Adrenal gland (tissue), 19 donors: ENCODE measurements at places on chromosomes 1 and 21. TPM values are rescaled to one million over a fixed set of nuclear protein-coding genes. Genes with fewer than 3 reads are reported as not detected.
A peak's percentile ranks its signal among the peaks of the same experiment; 100 is the strongest.

Gene OR13G1
- not detected for total RNA-seq

Gene LIPI
- total RNA-seq = not detected

- H3K27ac ChIP-seq = peak overlapping the region; percentile 31
- H3K4me3 ChIP-seq = no peak overlapping the region
- no peaks in the 10 kb centered on the region for H3K36me3 ChIP-seq
- H3K4me1 ChIP-seq = no peaks in the 10 kb centered on the region
- no peak for DNase-seq
Observed at GRCh38 chr1:185693654-185694053, 40.5 kb upstream of the HMCN1 start.

Gene AVPR1B
- not detected for total RNA-seq

Gene HPCA
- total RNA-seq = 0.70 TPM

Gene PM20D1
- 0.38 TPM for total RNA-seq

GRCh38 chr21:41510500-41510899, 2.5 kb upstream of the TMPRSS2 start:
- H3K4me3 ChIP-seq = no peak overlapping the region
- no peaks in the 10 kb centered on the region for H3K36me3 ChIP-seq
- no peaks in the 10 kb centered on the region for H3K4me1 ChIP-seq
- H3K27ac ChIP-seq = no peak overlapping the region

Gene DNAJC6
- total RNA-seq = 7.5 TPM

DNA sequence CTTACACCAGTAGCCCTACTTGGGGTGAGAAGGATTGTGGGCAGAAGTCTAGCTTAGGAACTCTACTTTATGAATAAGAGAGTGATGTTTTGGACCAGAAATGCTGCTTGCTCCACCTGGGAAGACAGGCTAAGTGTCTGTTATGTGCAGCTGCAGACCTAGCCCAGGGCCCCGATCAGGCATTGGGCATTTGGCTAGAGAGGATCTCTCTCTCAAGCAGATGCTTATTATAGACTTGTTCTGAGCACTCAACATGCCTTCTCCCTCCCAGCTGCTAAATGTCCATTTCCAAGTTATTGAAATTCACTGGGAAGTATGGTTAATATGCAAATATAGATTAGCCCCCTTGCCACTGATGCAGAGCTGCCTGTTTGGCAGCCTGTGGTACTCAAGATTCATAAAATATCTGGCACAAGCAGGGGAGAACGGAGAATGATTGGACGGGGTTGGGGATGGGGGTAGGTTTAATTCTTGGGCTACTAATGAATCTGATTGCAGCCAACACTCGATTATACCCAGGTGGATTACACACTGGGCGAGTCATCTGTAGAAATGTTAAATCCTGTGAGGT, 115.9 kb downstream of the KCND3 start:
- H3K4me3 ChIP-seq = no peak overlapping the region
- no peaks in the 10 kb centered on the region for H3K36me3 ChIP-seq
- DNase-seq = no peak
- no peaks in the 10 kb centered on the region for H3K27me3 ChIP-seq

Gene ARHGEF16
- total RNA-seq = 0.46 TPM

GRCh38 chr1:235968831-235969230, 96.1 kb downstream of the NID1 start:
- no peak overlapping the region for H3K4me3 ChIP-seq
- H3K27me3 ChIP-seq = no peaks in the 10 kb centered on the region
- H3K27ac ChIP-seq = no peak overlapping the region
- DNase-seq = no peak
- peaks cover 10% of the 10 kb centered on the region for H3K4me1 ChIP-seq

DNA sequence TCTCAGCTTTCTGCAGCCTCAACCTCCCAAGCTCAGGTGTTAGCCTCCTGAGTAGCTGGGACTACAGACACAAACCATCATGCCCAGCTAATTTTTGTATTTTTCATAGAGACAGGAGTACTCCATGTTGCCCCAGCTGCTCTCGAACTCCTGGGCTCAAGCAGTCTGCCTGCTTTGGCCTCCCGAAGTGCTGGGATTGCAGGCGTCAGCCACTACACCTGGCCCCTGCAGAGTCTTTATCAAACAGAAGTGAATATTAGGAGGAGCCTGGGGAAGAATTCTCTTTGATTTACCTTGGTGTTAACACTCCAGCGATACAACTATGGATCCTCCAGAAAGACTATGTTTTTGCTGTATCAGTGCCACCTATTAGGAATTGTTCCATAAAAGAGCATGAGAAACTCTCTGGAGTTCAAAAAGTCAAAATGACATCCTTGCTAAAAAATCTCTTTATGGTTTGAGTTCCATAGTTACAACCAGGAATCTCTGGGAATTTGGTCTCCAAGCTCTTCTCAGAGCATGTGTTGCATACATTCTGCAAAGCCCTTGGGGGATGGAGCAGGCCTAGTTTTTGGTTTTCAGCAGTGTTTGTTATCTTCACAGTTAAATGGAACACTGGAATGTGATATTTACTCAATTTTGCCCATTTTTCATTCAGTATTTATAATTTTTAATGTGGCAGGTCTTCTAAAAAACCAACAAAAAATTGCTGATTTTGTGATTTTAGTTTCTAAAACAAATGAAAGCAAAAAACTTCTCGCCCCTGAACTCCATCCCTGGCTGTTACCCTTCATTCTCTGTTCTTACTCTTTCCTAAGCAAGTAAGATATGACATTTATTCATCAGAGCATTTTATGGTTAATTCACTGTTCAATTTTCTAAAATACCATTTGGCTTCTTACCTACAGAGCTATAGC, 77.3 kb downstream of the OLFML2B start:
- no peak overlapping the region for H3K27ac ChIP-seq
- H3K36me3 ChIP-seq = peaks cover 14% of the 10 kb centered on the region
- no peaks in the 10 kb centered on the region for H3K4me1 ChIP-seq
- H3K4me3 ChIP-seq = no peak overlapping the region
- DNase-seq = no peak

GRCh38 chr1:29519788-29520110, 283.4 kb downstream of the PTPRU start:
- no peak for DNase-seq
- H3K4me1 ChIP-seq = no peaks in the 10 kb centered on the region
- no peaks in the 10 kb centered on the region for H3K27me3 ChIP-seq
- no peak overlapping the region for H3K4me3 ChIP-seq
- no peaks in the 10 kb centered on the region for H3K36me3 ChIP-seq

DNA sequence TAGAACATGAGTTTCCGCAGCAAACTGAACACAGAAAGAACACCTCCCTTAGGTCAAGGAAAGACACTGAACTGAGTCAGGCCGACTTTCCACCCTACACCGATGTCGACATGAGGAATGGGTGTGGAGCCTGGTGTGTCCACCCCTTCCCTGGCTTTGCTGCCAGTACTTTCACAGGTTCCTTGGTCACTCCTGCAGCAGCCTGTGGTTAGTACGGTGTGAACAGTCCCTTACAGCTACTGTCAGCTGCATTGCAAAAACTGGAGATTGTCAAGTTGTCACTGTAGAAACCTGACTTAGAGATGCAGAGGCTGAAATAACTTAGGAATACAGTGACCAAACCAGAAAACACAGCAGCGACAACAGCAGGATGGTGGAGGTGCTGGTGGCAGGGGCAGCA, 7.1 kb downstream of the PGLYRP3 start:
- no peaks in the 10 kb centered on the region for H3K36me3 ChIP-seq
- H3K27ac ChIP-seq = no peak overlapping the region
- DNase-seq = no peak
- H3K27me3 ChIP-seq = peaks cover 13% of the 10 kb centered on the region
- H3K4me3 ChIP-seq = no peak overlapping the region
- no peaks in the 10 kb centered on the region for H3K4me1 ChIP-seq

Gene NIBAN1
- total RNA-seq = 30.6 TPM

DNA sequence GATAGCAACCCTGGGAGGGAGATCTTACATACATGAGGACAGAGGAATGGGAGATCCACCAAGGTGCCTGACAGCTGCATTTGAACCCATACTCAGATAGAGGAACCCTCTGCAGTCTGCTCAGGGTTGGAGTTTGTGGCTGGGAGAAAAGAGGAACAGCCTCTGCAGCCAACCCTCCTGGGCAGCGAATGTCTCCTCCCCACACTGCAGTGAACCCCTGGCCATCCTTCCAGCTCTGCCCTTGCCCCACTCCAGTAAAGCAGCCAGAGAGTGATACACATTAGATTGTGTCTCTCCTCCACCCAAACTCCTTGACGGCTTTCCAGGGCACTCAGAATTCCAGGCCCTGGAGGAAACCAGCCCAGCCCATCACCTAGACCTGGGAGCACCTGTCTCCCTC, 137.7 kb downstream of the RUNX1 start:
- no peak overlapping the region for H3K4me3 ChIP-seq
- peaks cover 5% of the 10 kb centered on the region for H3K27me3 ChIP-seq
- no peaks in the 10 kb centered on the region for H3K36me3 ChIP-seq

Gene SLFNL1
- total RNA-seq = 0.26 TPM

GRCh38 chr1:162035241-162035640, 11.6 kb upstream of the OLFML2B start:
- no peak overlapping the region for H3K27ac ChIP-seq
- no peak for DNase-seq
- H3K4me3 ChIP-seq = no peak overlapping the region
- H3K27me3 ChIP-seq = no peaks in the 10 kb centered on the region

DNA sequence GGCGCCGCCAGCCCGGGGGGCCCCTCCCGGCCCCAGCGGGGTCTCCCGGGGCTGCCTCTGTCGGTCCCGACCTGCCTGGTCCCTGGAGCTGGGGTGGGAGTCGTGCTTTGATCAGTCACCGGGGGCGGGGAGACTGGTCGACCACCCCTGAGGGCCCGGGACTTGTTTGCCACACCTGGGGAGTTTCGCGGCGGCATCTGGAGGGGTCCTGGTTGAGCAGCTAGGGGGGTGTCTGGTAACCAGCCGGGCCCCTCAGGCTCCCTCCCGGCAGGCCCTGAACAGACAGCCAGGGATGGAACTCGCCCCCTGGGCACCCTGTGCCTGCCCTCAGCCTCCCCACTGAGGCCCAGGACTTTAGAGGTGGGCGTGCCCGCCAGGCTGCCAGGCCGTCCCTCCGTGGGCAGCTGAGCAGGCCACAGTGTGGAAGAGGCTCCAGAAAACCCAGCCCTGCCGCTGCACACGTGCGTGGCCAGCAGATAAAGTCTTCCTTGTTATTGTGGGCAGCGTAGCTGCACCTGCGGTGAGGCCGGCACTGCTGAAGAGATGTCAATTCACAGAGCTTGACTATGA, 13.3 kb upstream of the SAMD11 start:
- DNase-seq = peak; percentile 17
- no peak overlapping the region for H3K4me3 ChIP-seq
- peaks cover 3% of the 10 kb centered on the region for H3K4me1 ChIP-seq
- peaks cover 42% of the 10 kb centered on the region for H3K27me3 ChIP-seq
- no peak overlapping the region for H3K27ac ChIP-seq
- H3K36me3 ChIP-seq = no peaks in the 10 kb centered on the region

GRCh38 chr1:47699492-47700235, 261.8 kb downstream of the FOXD2 start:
- H3K27me3 ChIP-seq = no peaks in the 10 kb centered on the region
- H3K4me1 ChIP-seq = no peaks in the 10 kb centered on the region
- no peaks in the 10 kb centered on the region for H3K36me3 ChIP-seq
- no peak overlapping the region for H3K27ac ChIP-seq
- no peak for DNase-seq

Gene ARHGEF2
- 34.4 TPM for total RNA-seq

DNA sequence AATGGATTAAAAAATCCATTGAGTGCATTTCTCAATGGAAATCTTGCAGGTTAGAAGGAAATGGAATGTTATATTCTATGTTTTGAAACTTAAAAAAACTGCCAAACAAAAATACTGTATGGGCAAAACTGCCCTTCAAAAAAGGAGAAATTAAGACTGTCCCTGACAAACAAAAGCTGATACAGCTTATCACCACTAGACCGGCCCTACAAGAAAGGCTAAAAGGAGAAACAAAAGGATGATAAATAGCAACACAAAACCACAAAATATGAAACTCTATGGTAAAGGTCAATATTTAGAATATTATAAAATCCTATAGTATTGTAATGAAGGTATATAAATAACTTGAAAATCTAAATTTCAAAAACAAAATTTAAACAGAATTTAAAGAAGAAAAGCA, 60.0 kb downstream of the SLC25A24 start:
- H3K4me1 ChIP-seq = no peaks in the 10 kb centered on the region
- DNase-seq = no peak
- H3K36me3 ChIP-seq = no peaks in the 10 kb centered on the region
- H3K27me3 ChIP-seq = no peaks in the 10 kb centered on the region
- H3K4me3 ChIP-seq = no peak overlapping the region

GRCh38 chr1:68015369-68015768, 35.1 kb downstream of the DIRAS3 start:
- H3K27me3 ChIP-seq = no peaks in the 10 kb centered on the region
- H3K4me1 ChIP-seq = no peaks in the 10 kb centered on the region
- no peak for DNase-seq
- no peaks in the 10 kb centered on the region for H3K36me3 ChIP-seq

Gene CD160
- total RNA-seq = not detected

DNA sequence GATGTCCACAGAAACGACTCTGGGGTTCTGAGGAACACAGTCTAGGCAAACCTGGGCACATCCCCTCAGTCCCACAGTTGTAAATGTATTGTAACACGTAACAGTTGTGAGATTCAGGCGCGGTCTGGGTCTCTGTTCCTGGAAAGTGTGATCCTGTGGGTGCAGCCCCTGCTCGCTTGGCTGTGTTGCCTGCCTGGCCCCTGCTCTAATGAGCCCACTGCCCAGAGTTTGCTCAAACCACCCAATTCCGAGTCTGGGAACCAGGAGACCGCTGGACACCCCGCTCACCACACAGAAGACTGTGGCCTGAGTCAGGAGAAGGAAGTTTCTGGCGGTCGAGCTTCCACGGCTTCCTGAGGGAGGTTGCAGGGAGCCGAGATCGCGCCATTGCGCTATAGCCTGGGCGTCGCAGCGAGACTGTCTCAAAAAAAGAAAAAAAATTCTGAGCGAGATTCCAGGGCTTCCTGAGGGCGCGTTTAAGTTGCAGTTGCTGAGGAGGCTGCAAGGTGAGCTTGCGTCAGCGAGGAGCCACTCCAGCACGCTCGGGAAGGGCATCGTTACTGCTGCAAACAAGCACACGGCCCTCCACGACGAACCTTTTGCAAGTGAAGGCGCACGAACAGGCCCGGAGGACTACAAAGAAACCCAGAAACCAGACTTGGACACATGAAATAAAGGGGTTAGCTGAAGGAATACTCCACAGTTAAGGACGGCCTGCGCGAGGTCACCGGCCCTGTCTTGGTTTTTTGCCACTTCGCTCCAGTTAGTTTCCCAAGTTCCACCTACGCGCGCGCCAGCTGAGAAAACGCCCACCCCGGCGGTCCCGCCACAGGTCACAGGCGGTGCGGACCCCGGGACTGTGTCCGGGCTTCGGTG, 1.1 kb downstream of the C21orf58 start:
- H3K36me3 ChIP-seq = no peaks in the 10 kb centered on the region
- no peak overlapping the region for H3K27ac ChIP-seq
- DNase-seq = no peak
- H3K4me3 ChIP-seq = no peak overlapping the region
- no peaks in the 10 kb centered on the region for H3K27me3 ChIP-seq

Gene PKLR
- total RNA-seq = not detected

DNA sequence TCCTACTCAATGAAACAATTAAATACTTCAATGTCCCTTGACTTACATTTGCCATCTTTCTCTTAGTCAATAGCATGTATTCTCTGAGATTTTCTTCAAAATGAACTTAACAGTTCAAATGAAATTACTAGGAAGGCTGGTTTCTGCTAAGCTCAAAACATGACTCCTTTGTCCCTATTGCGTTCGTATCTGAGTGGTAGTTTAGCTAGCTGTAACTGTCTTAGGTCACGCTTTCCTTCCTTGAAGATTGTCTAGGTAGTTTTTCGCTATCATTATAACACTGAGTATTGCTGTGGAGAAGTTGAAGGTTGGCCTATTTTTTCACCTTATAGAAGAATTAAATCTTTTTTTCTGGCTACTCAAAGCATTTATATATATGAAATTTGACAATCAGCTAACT, 1535.2 kb downstream of the PLA2G4A start:
- no peak overlapping the region for H3K4me3 ChIP-seq
- H3K4me1 ChIP-seq = no peaks in the 10 kb centered on the region
- H3K27ac ChIP-seq = no peak overlapping the region
- no peak for DNase-seq
- H3K27me3 ChIP-seq = no peaks in the 10 kb centered on the region
